ENCODE measurements at places on chromosomes 3 and 15.

DNA sequence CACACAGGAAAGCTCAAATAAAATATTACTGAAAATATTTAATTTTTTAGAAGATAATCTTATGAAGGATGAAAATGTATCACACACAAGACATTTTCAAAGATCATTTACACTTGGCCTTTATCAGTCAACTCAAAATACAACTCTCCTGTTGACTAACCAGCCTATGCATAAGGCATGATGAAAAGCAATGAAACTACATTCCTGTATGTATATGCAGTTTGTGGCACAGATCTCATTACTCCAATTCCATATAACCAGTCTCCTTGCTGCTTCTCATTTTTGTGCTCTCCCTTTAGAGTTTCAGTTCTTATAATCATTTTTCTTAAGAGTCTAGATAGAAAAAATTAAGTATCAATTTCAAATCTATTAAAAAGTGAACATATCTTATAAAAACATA, 25.8 kb downstream of the AQR start:
- no peaks in the 10 kb centered on the region for H3K4me1 ChIP-seq
- peaks cover 43% of the 10 kb centered on the region for H3K36me3 ChIP-seq
- no peak overlapping the region for H3K4me3 ChIP-seq

DNA sequence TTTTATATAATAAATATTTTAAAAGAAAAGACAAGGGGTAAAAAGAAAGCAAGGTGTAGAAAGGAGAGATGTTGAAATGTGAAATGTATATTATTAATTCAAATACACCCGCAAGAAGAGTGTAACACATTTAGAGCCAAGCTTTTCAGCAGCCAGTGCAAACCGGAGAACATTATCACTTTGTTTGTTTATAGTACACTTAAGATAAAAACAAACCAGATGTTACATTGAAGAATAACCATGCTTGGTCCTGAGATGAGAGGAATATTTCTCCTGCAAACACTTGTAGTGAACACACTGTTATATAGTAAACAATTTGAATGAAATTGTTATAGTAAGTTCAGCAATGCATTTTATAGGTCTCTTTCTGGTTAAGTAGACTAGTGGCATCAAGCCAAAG, 1441.5 kb downstream of the OTOL1 start:
- H3K4me3 ChIP-seq: no peak overlapping the region
- H3K27ac ChIP-seq: no peak overlapping the region
- H3K36me3 ChIP-seq: no peaks in the 10 kb centered on the region
- DNase-seq: no peak
- H3K27me3 ChIP-seq: no peaks in the 10 kb centered on the region

- DNase-seq: no peak
- peaks cover 32% of the 10 kb centered on the region for H3K27me3 ChIP-seq
- H3K4me3 ChIP-seq: no peak overlapping the region
These were observed 4.1 kb downstream of the ASB14 start for GRCh38 chr3:57288403-57288802.

GRCh38 chr3:69483449-69483848, 97.6 kb upstream of the FRMD4B start:
- no peaks in the 10 kb centered on the region for H3K36me3 ChIP-seq
- no peak for DNase-seq
- H3K27me3 ChIP-seq: peaks cover 86% of the 10 kb centered on the region
- H3K4me3 ChIP-seq: no peak overlapping the region

GRCh38 chr3:52561028-52561747, 24.8 kb downstream of the UQCC5 start:
- H3K27me3 ChIP-seq: no peaks in the 10 kb centered on the region
- no peak overlapping the region for H3K4me3 ChIP-seq
- DNase-seq: no peak
- H3K27ac ChIP-seq: no peak overlapping the region
- peaks cover 55% of the 10 kb centered on the region for H3K36me3 ChIP-seq

GRCh38 chr3:68163062-68163461, 508.6 kb upstream of the SUCLG2 start:
- no peak overlapping the region for H3K27ac ChIP-seq
- no peaks in the 10 kb centered on the region for H3K27me3 ChIP-seq
- no peak overlapping the region for H3K4me3 ChIP-seq
- DNase-seq: no peak
- no peaks in the 10 kb centered on the region for H3K36me3 ChIP-seq
- H3K4me1 ChIP-seq: no peaks in the 10 kb centered on the region

DNA sequence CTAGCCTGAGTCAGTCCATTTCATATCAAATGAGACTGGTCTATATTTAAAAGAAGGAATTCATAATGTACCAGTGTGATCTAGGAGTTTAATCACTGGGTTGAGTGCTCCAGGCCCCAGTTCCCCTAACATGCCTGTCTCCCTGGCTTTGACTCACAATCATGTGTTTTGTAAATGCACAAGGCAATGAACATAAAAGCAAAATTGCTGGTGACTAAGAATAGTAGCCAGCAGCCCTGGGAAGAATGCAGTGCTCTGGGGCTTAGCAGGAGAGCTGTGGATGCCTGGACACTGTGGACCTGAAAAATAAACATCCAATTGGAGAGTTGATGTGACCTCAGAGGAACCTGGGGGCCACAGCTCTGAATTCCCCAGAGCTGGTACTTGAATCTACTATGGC, 50.3 kb downstream of the SYNPR start:
- DNase-seq: no peak
- H3K27ac ChIP-seq: no peak overlapping the region
- H3K27me3 ChIP-seq: no peaks in the 10 kb centered on the region
- H3K4me3 ChIP-seq: no peak overlapping the region
- no peaks in the 10 kb centered on the region for H3K4me1 ChIP-seq

DNA sequence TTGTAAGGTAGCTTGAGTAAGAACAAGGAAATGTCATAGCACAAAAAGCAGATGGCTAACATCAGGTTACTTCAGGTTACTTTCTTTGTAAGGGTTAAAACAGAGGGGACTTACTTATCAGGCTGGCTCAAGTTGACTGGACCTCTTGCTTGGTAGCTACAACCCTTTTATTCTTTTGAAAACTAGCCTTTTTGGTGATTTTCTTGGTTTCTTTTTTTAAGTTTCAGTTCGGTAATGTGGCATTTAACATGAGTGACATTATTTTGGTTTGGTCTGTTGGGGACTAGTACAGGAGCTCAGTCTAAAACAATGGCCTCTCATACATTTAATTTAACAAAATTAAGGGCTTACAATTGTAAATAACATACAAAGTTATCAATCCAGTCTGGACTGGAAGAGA, 621.4 kb downstream of the OTOL1 start:
- no peak for DNase-seq
- no peaks in the 10 kb centered on the region for H3K27me3 ChIP-seq
- H3K4me1 ChIP-seq: no peaks in the 10 kb centered on the region
- no peaks in the 10 kb centered on the region for H3K36me3 ChIP-seq
- no peak overlapping the region for H3K4me3 ChIP-seq

DNA sequence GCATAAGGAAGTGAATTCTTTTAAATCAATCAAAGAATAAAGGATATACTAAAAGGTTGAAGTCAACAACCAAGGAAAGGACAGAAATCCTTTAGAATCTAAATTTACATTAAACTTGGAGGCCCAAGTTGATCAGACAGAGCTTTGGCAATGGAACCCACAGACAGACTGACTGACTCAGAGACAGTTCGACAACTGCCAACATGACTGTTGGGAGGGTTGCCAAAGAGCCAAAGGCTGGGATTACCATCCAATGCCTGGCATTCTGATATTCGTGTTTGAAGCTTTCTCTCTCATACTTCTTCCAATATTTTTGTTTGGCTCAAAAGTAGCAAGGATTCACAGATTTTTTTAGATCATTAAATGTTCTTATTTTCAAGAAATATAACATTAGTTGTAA, 406.1 kb downstream of the PLCL2 start:
- H3K27ac ChIP-seq: no peak overlapping the region
- no peaks in the 10 kb centered on the region for H3K27me3 ChIP-seq
- peaks cover 6% of the 10 kb centered on the region for H3K36me3 ChIP-seq
- no peak for DNase-seq
- peaks cover 7% of the 10 kb centered on the region for H3K4me1 ChIP-seq

DNA sequence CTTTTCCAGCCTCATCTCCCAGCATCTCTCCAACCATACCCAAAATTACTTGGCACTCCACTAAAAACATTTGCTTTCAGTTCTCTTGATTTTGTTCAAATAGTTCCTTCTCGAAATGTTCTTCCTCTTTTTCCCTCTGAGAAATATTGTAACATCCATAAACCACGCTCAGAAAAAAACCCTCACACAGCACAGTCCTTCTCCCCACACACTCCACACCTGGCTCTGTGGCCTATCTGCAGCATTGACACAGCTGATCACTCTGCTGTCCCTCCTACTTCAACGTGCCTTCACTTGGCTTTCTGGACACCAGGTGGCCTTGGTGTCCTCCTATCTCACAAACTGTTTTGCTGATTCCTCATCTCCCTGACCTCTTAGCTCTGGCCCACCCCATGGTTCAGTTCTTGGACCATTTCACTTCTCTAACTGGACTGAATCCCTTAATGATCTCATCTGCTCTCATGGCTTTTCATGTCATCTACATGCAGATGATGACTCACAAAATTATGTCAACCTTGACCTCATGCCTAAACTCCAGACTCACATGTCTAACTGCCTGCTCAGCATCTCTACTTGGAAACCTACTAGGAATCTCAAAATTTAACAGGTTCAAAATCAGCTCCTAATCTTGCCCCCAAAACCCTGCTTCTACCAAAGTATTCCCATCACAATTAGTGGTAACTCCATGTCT, 93.3 kb downstream of the TRIM42 start:
- no peak overlapping the region for H3K4me3 ChIP-seq
- peaks cover 17% of the 10 kb centered on the region for H3K27me3 ChIP-seq
- H3K4me1 ChIP-seq: no peaks in the 10 kb centered on the region
- no peaks in the 10 kb centered on the region for H3K36me3 ChIP-seq
- no peak for DNase-seq

DNA sequence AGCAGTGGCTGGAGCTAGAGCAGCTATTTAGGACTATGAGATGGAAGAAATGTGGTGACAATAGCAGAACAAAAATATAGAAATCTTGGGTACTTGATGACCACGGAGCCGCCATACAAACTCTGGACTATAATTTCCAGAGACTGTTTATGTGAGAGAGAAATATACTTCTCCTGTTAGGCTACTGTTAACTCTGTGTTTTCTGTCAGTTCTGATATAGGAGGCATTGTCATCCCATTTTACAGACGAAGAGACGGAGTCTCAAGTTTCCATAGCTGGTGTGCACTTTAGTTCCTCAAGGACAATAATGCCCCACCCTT, 22.8 kb upstream of the RFTN1 start:
- DNase-seq: no peak
- H3K36me3 ChIP-seq: no peaks in the 10 kb centered on the region
- no peak overlapping the region for H3K27ac ChIP-seq
- peaks cover 17% of the 10 kb centered on the region for H3K27me3 ChIP-seq
- no peaks in the 10 kb centered on the region for H3K4me1 ChIP-seq
